Activated naive CD8-positive, alpha-beta T cell treated with anti-CD3 and anti-CD28 coated beads, Interleukin-2, amount 50 U/mL, for 16 hours (primary cell): ENCODE measurements at places on chromosomes 12 and 14.

DNA sequence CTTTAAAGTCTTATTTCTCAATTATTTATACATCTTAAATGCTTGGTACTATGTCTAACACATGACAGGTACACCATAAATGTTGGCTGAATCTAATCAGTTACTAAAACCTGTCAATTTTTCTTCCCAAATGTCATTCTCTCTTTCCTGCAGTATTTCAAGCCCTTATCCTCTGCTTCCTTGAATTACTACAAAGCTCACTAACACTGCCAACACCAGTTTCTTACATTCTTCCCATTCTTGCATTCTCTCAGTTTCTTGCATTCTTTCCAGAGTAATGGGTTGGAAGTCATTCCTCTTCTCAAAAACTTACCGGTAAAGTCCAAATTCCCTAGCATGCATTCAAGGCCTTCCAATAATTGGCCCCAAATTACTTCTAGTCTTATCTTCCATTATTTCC lies 9.6 kb upstream of the SMARCC2 start:
- no peak for DNase-seq

DNA sequence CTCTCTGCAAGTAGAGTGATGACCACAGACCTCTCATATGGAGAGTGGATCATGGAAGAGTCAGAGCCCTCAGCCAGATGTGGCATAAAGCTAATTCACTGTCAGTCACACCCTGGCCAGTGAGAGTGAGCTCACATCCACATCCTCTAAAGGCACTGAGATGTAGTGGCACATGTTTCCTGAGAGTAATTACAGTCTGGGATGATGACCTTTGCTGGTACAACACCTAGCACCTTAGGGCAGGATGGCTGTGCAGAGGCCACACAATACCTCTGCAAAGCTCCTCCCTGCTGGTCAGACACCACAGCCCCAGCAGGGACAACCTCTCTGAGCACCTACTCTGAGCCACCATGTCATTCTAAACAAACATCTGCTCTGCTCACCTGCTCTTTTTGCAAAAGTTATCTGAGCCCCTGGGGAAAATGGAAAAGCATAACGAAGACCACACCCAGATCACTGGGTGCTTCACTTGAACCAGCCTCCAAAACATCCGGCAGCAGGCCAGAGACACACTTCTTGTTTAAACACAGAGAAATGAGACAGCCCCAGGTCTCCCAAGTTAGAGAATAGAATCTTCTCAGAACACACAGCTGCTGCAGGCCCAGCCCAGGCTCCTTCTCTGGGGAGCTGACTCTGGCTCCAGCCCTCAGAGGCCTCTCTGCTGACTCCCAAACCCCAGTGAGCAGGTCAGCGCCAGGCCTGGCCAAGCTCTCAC lies 30.3 kb downstream of the PITPNM2 start:
- DNase-seq: no peak

GRCh38 chr12:132774646-132775275 lies 13.1 kb upstream of the ANKLE2 start:
- DNase-seq: no peak

- DNase-seq: no peak
Observed at GRCh38 chr12:113639474-113639873, 167.8 kb upstream of the LHX5 start.

- DNase-seq: no peak
Observed at GRCh38 chr14:104317492-104317805, 179.1 kb downstream of the KIF26A start.

DNA sequence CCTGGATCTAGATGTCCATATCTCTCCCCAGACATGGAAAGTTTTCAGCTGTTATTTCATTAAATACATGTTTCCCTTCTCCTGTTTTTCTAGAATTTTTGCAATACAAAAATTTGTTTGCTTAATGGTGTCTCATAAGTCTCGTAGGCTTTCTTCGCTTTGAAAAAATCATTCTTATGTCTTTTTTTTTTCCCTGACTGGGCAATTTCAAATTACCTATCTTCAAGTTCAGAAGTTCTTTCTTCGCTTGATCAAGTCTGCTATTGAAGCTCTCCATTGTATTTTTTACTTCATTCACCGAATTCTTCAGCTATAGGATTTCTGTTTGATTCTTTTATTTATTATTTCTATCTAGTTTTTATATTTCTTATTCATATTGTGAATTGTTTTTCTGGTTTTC lies 130.2 kb upstream of the WSCD2 start:
- DNase-seq: no peak

DNA sequence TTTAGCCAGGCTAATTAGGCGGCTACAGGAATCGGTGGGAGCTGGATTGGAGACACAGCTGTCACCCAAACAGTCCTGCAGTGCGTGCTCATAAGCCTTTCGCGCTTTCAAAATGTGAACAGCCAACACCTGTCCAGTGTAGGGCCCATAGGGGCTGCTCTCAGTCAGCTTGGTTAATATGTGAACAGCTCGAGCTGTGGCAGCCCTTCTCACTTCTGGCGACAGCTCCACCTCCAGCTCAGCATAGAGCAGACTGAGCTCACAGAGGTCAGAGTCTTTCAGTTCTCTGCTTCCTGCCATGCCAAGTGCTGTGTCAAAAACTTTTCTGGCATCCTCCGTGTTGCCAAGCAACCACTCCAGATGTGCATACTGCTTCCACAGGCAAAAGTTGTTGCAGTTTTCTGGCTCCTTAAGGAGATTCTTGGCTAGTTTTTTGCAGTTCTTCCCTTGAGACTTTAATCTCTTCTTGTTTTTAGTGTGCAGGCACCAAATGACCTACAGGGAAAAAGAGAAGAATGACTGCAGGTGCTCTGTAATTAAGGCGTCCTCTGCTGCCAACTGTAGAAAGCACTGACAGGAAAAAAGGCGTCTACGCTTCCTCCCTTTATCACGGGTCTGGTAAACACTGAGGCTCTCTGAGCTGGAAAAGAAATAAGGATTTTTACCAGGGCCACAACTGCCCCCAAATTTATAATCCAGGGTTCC lies 32.5 kb downstream of the PSMC1 start:
- DNase-seq: no peak

DNA sequence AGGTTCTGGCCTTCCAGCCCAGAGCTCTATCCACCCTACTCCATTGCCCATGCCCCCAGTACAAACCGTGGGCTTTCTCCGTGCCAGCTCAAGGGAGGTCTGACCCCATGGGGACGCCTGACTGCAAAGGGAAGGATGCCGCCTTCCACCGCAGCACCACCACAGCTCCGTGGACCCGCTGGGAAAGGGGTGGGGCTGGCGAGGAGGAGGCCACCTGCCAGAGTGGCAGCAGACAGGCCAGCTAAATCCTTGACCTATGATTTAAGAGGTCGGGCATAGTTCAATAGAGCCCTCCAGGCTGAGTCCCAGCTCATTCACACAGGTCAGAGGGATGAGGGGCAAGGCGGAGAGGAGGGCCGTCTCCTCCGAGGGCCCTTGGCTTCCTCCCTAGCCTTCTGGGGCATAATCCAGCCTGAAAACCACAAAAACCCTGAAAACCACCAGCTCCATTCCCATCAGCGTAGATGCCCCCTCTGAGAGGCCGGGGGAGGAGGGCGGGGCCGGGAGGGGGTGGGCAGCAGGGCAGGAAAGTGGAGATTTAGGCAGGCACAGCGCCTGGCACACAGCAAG lies 14.9 kb upstream of the FIGNL2 start:
- no peak for DNase-seq

DNA sequence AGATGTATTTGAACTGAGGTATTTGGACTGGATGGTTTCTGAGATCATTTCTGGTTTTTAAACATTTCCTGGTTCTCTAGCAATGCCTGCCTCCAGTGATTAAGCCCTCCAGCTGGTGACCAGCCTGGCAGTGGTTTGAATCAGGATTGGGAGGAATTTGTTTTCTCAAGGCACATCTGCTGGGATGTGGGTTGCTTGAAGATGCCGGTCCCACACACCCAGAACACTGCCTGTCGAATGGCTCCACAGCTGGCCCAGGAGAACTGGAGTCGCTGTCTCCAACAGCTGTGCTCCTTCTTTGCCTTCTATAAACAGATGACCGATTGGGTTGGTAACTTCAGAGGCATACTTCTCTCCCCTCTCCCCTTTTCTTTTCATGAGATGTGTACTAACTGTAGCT lies 258.0 kb upstream of the DDHD1 start:
- no peak for DNase-seq

DNA sequence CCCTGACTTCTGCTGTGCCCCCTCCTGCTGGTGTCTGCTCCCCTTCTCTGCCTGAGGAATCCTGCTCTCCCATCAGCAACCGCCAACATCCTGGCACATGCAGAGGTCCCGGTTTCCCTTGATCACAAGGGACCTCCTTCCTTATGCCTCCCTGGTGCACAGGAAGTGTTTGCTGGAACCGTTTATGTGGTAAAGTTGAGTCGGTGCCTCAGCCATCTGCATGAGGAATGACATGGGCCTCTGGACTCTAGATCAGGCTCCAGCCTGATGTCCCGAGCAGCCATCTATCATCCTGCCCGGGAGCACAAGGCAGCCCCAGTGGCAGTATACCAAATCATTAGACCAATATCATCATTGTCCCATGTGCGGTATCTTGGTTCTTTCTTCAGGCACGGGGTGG lies 90.4 kb downstream of the BORCS5 start:
- no peak for DNase-seq

DNA sequence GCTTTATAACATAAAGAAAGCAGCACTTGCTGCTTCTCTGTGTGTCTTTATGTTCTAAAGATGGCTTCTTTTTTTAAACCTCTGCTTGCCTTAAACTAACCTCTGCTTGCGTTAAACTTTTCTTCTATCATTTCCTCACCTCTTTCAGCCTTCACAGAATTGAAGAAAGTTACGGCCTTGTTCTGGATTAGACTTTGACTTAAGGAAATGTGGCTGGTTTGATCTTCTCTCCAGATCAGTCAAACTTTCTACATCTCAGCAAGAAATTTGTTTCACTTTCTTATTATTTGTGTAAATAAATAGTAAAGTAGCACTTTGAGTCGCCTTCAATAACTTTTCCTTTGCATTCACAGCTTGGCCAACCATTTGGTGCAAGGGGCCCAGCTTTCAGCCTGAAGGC lies 64.2 kb downstream of the CMAS start:
- DNase-seq: no peak

DNA sequence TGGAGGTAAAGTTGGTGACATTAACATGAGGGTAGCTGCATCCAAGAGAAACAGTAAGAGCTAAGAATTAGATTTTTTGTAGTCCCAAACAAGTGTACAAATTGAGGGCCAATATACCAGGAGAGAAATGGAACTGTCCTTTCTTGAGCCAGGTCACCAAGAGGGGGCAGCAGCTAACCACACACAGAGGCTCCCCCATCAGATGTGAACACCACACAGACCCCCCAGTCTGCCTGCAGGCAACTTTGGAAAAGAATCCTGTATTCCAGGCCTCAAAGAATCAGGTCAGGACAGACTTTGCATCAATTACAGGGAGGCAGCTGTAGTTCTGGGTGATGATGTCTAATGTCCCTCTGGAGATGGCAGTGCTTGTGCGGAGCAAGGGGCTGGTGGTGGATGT lies 77.9 kb downstream of the SPTB start:
- DNase-seq: no peak

- DNase-seq: no peak
Observed at GRCh38 chr14:52007211-52007610, 17.9 kb downstream of the RTRAF start.

DNA sequence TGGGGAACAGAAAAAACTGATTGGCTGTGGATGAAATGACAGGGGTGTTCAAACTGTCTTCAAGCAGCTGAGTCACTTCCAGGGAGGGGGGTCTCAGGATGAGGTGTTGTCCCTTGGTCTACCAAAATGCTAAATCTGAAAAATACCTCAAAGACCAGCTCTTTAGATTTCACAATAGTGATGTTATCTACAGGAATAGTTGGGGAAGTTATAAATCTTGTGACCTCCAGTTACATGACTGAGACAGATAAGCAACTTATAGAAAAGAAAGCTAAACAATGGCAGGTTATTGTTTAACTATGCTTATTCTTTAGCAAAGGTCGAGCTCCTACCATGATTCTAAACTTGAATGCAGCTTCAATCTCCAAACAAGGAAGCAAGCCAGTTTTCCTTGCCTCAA lies 125.4 kb downstream of the SYT10 start:
- no peak for DNase-seq
